ENCODE measurements at places on chromosomes 5 and 9.

- no peak for DNase-seq
Observed at GRCh38 chr9:14723301-14723700, 768 bp upstream of the CER1 start.

GRCh38 chr9:93092251-93092991 lies 3.6 kb upstream of the CARD19 start:
- DNase-seq = peak; percentile 7

- DNase-seq = no peak
Observed at GRCh38 chr5:168931638-168932345, 352.6 kb upstream of the PANK3 start.

DNA sequence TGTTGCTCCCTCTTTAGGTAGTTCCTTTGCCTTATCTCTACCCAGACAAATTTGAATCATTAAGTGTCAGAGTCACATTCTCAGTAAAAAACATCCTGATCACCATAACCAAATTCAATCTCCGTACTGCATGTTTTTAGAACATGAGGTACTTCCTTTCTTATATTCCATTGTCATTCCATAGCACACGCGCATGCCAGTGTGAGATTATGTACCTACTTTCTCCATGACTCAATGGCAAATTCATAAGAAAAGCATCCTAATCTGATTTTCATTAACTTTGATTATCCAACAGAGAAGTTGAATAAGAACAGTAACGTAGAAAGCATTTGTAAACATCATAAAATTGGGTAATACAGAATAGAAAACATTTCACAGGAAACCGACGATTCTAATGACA lies 1118.6 kb upstream of the CDH9 start:
- DNase-seq = no peak

DNA sequence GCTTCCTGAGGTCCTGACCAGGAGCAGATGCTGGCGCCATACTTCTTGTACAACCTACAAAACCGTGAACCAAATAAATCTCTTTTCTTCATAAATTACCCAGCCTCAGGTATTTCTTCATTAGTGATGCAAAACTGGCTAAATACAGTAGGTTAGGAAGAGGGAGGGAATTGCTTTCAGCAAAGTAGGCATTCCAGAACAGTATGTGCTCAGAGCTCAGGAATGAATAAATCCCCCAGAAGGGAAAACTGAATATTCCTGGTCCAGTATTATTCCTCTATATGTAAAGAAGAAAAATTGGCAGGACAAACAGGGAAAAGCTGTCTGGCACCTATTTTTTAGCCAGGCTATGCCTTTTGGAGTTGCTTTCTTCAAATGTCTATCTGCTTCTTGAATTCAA lies 577.1 kb downstream of the PSAT1 start:
- no peak for DNase-seq

DNA sequence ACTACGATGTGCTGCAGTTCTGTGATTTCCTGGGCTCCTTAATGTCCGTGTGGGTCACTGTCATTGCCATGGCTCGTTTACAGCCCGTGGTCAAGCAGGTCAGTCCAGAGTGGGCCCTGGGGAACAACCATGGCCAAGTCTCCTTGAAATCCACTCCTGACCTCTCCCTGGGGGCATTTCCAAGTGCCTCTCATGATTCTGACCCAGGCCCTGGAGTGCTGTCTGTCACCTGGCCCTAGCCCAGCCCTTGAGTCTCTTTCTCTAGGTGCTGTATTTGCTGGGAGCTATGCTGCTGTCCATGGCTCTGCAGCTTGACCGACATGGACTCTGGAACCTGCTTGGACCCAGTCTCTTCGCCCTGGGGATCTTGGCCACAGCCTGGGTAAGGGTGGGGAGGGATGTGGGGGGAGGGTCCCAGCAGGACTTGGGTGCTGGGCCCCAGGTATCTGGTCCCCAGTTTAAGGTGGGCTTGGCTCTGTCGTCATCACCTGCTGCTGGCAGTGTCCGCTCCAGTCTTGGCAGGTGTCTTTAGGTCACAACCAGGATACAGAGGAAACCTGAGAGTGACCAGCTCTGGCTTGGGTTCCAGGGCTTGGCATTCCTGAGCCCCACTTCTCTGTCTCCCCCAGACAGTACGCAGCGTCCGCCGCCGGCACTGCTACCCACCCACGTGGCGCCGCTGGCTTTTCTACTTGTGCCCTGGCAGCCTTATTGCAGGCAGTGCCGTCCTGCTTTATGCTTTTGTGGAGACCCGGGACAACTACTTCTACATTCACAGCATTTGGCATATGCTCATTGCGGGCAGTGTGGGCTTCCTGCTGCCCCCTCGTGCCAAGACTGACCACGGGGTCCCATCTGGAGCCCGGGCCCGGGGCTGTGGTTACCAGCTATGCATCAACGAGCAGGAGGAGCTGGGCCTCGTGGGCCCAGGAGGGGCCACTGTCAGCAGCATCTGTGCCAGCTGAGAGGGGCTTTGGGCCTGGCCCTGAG lies 17.0 kb downstream of the OR13J1 start:
- DNase-seq = no peak

DNA sequence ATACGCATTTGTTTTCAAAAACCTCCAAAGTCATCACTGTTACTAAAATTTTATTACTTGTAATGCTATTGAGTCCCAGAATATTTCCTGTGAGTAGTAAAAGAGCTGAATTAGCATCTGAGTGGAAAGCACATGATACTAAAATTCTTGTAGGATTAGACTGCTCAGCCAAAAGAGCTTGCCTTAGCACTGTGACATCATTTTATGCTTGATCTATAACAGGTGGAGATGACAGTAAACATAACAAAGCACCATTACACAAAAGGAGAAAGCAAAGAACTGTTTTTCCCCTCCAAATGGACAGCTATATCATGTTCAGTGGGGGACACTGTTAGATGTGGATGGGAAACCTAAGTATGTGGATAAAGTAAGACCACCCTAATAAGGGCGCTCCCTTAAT lies 5.8 kb upstream of the JAK2 start:
- no peak for DNase-seq

DNA sequence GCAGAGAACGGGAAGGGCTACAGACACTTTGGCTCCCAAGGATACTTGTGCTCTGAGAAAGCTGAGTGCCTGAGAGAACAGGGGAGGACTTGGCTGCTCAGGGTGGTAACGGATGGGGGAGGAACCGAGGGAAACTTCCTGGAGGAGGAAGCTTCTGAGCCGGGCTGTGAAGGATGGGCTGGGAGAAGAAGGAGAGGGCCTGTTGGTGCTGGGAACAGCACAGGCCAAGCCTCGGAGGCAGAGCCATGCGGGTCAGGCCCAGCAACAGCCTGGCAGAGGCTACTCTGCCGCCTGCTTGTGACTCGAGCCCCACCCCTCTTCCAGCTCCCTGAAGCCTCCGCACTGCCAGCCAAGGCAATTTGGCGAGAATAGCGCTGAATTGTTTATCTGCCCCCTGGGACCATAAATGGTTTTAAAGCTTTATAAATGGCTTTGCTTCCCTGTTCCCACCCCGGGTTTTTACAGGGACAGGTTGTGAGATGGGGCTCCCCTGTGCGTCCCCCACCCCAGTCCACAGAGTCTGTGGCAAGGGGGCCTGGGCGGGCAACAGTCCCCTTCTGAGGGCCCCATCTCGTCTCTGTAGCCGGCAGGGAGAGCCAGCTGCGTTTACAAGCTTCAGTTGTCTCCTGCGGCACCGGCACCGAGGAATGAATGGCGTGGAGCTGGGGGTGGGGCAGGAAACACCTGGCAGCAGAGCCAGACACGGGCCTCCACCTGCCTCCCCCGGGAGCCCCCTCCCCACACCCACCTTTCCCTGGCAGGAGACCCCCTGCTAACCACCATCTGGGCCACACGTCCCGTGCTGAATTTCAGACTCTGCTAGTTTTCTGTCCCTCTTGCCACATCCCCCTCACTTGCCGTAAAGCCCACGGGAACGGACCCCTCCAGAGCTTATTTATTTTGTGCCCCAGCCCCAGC lies 24.4 kb downstream of the FAM163B start:
- no peak for DNase-seq

GRCh38 chr5:41154491-41154890 lies 58.8 kb downstream of the C6 start:
- DNase-seq = no peak

DNA sequence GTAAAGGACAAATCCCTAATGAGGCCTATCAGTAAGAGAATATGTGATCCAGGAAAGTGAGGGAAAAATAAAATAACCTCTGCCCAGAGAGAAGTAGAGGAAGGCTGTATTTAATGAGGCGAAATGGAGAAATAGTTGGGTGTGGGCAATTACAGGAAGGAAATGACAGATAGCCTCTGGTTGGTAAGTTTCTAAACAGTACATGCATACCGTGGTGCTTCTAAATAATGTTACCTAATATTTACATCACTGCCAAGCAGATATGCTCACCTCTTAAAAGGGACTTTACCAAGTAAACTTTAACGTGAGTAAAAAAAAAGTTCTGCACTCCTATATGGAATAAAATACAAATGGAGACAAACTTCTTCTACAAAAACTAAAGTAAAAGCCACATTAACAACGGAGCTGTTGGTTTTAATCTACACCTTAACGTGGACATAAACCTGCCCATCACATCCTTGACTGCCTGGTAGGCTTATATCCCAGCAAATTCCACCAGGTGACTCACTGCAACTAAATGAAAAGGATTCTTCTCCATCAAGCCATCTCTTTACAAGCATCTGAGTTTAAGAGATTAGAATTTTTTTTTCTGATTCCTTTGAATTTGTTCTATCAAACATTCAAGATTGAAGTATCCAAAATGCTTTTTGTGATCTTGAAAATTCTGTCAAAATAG lies 12.4 kb downstream of the NFIL3 start:
- DNase-seq = no peak

DNA sequence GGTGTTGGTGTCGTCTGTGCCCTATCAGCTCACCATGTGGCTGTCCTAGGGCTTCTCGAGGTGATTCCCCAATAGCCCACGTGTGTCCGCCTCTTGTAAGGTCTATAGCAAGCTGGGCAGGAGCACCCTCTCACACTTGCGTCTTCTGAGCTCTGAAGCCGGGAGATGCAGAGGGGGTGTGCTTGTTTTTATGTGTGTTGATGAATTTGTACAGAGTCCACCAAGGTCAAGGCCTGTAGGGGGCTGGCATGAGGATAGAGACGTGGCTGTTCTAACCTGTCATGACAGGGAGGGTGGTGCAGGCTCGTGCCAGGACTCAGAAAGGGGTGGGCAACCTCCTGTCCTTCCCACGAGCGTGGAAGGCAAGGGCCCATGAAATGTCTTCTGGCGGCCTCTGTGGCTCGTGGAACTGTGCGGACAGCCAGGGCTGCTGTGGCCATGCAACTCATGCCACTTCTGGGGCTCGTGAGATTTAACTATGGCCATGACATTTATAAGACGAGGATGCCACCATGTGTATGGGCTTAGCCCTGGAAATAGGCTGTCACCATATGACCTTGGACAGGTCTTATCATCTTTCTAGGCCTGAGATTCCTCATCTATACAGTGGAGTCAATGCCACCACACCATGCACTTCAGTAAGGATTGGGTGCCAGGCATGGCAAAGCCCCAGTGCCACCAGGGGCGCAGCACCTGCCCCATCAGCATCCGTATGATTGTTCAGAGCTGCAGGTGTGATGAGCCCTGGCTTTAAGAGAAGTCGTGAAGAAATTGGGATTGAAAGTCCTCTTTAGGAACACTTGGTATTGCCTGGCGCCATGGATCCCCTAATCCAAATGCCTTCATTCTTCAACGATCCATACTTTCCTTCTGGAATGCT lies 2.3 kb upstream of the OLFM1 start:
- no peak for DNase-seq

GRCh38 chr5:122316656-122317055 lies 4.6 kb downstream of the SNCAIP start:
- no peak for DNase-seq

DNA sequence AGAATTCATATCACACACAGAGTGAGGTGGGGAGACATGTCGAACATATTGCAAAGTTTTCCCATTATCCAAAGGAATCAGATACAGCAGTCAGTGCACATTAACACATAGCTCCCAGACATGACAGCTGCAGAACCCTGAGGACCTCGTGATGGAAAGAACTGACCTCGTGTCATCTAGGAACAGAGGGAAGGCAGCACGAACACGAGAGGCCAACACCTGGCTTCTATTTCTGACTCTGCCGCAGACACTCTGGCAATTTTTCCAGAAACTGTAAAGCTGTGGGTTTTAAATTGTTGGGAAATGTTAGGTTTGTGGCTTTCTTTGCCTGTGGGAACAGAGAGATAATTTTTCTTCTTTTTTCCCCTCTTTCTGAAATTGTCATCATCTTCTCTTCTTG lies 315.0 kb upstream of the PIK3R1 start:
- peak; percentile 49 for DNase-seq

- no peak for DNase-seq
Observed at GRCh38 chr5:97405941-97406340, 222.9 kb upstream of the RIOK2 start.

- DNase-seq = peak; percentile 52
Observed at GRCh38 chr9:117744856-117745389, 40.7 kb downstream of the TLR4 start.

GRCh38 chr5:138824516-138824915 lies 50.6 kb downstream of the LRRTM2 start:
- DNase-seq = no peak

DNA sequence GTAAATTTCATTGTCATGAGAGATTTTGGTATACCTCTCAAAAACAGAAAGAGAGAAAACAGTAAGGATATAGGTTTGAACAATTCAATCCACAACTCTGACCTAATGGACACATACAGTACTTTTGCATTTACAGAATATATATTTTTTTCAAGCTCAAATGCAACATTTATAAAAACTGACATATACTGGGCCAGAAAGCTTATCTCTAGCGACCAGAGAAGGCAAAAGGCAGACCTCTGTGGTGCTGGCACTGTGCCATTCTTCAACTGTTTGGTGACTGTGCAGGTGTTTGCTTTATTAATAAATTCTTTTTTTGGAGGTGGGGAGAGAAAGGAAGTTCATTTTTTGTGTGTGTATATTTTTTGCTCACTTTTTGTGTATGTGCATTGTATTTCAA lies 6.0 kb upstream of the PLAC8L1 start:
- no peak for DNase-seq

- no peak for DNase-seq
Observed at GRCh38 chr5:170266570-170267381, 30.8 kb downstream of the LCP2 start.

DNA sequence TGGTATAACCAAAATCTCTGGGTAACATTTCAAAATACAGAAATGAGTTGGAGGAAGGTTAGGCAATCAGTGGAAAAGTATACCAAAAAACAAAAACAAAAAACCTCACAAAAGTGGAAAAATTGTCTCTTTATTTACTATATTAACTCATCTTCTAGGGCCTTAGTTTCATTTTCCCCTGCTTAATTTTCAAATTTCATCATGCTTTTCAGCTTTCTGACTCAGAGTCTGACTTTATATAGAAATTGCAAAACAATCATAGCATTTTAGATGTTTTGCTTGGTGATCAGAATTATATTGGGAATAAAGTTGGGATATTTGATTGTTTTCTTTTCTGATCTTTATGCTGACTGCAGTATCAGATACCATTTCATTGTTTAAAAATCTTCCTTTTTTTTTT lies 257.0 kb upstream of the PRR16 start:
- no peak for DNase-seq

GRCh38 chr5:180313677-180314505 lies 22.0 kb upstream of the MAPK9 start:
- peak; percentile 62 for DNase-seq
